ENCODE measurements at places on chromosomes 7 and 10.

- no peak overlapping the region for H3K27ac ChIP-seq
- H3K4me3 ChIP-seq = no peak overlapping the region
- no peak for DNase-seq
- H3K4me1 ChIP-seq = no peaks in the 10 kb centered on the region
- H3K36me3 ChIP-seq = no peaks in the 10 kb centered on the region
These were observed 348.5 kb upstream of the SHH start for GRCh38 chr7:156160811-156161210.

GRCh38 chr10:85927952-85928665, 438.5 kb downstream of the GRID1 start:
- no peaks in the 10 kb centered on the region for H3K4me1 ChIP-seq
- no peak for DNase-seq
- H3K4me3 ChIP-seq = no peak overlapping the region
- no peak overlapping the region for H3K27ac ChIP-seq

- no peak for DNase-seq
- H3K36me3 ChIP-seq = no peaks in the 10 kb centered on the region
- no peak overlapping the region for H3K27ac ChIP-seq
- no peaks in the 10 kb centered on the region for H3K27me3 ChIP-seq
- H3K4me3 ChIP-seq = no peak overlapping the region
These were observed 234.3 kb upstream of the C7orf33 start for GRCh38 chr7:148356303-148356702.

DNA sequence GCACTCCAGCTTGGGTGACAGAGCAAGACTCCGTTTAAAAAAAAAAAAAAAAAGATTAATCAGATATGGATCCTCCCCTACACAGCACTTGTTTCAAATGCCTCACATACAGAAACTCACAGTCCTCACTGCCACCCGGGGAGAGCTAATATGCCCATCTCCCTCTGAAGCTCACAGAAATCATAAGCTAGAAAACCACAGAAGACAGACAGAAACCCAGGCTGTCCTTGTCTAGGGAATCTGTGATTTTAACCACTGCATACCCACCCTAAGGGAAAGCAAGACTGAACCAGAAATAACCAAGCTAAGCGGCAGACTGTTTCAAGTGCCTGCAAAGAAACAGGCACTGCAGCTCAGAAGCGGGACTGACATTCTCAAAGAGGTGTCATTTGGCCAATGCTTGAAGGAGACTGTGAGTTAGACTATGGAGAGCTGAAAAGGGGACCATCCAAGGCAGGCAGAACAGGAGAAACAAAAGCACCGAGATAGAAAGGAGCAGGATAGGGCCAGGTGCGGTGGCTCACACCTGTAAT, 37.6 kb downstream of the SLC37A3 start:
- no peak overlapping the region for H3K4me3 ChIP-seq
- H3K27me3 ChIP-seq = no peaks in the 10 kb centered on the region
- H3K4me1 ChIP-seq = no peaks in the 10 kb centered on the region
- no peak for DNase-seq

- DNase-seq = no peak
- H3K4me1 ChIP-seq = no peaks in the 10 kb centered on the region
- H3K36me3 ChIP-seq = no peaks in the 10 kb centered on the region
- no peak overlapping the region for H3K27ac ChIP-seq
- H3K27me3 ChIP-seq = no peaks in the 10 kb centered on the region
- H3K4me3 ChIP-seq = no peak overlapping the region
These were observed 73.5 kb downstream of the RTKN2 start for GRCh38 chr10:62194924-62195674.

DNA sequence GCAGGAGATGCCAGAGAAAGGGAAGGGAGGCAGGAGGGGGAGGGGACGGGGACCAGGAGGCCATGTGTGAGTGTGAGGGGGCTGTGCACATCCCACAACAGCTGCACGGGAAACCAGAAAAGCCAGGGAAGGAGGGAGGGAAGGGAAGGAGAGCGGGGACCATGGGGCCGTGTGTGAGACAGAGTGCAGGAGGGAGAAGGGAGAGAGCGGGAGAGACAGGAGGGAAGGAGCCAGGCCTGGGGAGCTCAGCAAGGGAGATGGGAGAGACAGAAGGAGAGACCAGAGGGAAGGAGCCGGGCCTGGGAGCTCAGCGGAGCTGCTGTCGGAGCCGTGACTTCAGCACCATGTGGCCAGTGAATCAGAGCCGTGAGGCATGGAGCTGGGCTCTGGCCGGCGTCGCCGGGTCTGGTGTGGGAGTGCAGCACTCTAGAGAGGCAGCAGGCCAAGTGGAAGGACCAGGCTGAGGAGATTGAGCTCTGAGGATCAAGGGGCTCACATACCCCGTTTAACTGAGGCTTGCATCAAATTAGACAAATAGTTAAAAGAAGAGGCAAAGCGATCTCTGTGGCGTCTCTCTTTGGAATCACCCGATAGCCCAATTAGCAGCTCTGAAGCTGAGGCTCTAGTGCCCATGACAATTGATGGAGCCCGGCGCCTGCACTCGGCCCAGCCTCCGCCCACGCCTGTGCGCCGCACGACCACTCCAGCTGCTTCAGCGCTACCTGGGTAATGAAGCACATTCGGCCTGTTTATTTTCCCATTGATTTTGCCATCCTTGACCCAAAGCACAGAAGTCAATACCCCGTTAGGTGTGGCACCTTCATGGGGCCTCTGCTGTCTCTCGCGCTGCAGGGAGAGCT, 150.4 kb downstream of the MAD1L1 start:
- no peaks in the 10 kb centered on the region for H3K4me1 ChIP-seq
- DNase-seq = no peak
- H3K36me3 ChIP-seq = peaks cover 4% of the 10 kb centered on the region
- no peak overlapping the region for H3K4me3 ChIP-seq

DNA sequence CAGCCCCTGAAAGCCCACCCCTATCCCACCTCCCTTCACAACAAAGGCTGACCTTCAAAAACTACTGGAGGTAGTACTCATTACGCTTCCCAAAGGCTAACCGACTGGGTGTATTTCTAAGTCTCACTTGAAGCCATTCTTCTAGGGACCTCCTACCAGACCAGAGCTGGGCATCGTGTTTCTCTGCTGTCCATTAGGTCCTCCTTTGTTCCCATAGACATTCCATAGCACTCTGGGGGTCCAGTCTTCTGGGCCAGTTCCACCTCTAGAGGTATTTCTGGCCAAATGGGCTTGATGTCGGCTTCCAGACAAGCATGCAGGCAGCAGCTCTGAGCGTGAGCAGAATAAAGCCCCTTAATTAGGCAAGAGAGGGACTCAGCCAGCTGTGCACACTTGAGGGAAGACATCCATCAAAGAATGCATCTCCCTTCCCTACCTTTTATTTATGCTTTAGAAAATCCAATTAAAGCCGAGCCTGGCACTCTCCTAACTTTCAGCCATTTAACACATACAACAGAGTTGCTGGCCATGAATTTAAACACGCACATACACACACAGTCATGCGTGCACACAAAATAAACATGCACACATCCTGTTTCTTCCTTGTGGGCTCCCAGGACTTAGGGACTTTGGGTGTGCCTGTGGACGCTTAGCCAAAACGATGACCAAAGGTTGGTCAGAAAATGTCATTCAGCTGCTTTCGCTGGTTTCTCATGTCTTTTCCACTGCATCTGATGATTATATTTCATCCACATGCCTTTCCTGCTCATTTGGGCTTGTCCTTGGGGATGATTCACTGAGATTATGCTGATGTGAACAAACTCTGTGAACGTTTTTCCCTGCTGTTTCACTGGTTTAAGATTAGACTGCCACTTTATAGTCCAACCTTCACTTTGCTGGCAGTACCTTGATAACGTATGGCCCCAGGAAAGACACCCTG, 362.0 kb upstream of the NFE2L3 start:
- no peaks in the 10 kb centered on the region for H3K36me3 ChIP-seq
- H3K27me3 ChIP-seq = no peaks in the 10 kb centered on the region
- H3K27ac ChIP-seq = no peak overlapping the region
- H3K4me3 ChIP-seq = no peak overlapping the region
- no peak for DNase-seq

DNA sequence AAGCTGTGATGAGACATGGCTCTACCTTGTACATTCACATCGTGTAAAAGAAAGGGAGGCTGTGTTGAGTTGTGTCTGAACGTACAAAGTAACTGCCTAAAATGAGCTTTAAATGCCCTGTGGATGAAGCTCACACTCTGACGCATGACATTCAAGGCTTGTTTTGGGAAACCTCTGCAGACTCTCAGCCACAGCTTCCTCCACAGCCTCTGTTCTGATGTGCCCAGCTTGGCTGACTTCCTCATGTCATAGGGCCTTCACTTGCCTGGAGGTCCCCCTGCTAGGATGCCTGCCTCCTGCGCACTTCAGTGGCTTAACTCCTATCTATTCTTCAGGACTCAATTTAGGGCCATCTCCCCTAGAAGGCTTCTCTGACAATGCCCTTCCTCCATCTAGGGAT, 230.0 kb upstream of the HABP2 start:
- no peaks in the 10 kb centered on the region for H3K27me3 ChIP-seq
- no peak for DNase-seq
- H3K27ac ChIP-seq = no peak overlapping the region
- H3K36me3 ChIP-seq = no peaks in the 10 kb centered on the region
- peaks cover 1% of the 10 kb centered on the region for H3K4me1 ChIP-seq
- no peak overlapping the region for H3K4me3 ChIP-seq

DNA sequence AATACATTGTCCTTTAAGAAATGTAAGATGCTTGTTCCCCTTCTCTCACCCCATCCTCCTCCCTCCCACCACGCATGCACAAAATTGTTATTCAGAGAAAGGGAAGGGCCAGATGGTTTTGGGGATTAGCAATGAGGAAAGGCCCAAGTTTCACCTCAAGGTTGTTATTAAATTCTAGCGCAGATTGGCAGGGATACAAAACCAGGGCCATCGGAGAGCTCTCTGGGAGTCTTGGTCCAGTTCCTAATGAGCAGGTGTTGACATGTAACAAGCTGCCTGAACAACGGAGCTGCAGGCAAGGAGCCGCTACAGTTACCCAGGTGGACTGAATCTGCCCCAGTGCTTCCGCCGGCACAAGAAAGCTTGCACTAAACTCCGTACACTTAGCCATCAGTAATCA, 9.7 kb upstream of the ANK3 start:
- H3K4me1 ChIP-seq = no peaks in the 10 kb centered on the region
- no peak overlapping the region for H3K27ac ChIP-seq
- no peak overlapping the region for H3K4me3 ChIP-seq
- no peak for DNase-seq
- no peaks in the 10 kb centered on the region for H3K36me3 ChIP-seq

- H3K4me1 ChIP-seq = no peaks in the 10 kb centered on the region
- no peak overlapping the region for H3K4me3 ChIP-seq
- no peaks in the 10 kb centered on the region for H3K27me3 ChIP-seq
These were observed 137.1 kb downstream of the ZNF365 start for GRCh38 chr10:62511238-62511637.

- peaks cover 9% of the 10 kb centered on the region for H3K4me1 ChIP-seq
- no peak overlapping the region for H3K4me3 ChIP-seq
- no peak overlapping the region for H3K27ac ChIP-seq
- DNase-seq = no peak
These were observed 138.5 kb upstream of the COBL start for GRCh38 chr7:51455086-51455485.

DNA sequence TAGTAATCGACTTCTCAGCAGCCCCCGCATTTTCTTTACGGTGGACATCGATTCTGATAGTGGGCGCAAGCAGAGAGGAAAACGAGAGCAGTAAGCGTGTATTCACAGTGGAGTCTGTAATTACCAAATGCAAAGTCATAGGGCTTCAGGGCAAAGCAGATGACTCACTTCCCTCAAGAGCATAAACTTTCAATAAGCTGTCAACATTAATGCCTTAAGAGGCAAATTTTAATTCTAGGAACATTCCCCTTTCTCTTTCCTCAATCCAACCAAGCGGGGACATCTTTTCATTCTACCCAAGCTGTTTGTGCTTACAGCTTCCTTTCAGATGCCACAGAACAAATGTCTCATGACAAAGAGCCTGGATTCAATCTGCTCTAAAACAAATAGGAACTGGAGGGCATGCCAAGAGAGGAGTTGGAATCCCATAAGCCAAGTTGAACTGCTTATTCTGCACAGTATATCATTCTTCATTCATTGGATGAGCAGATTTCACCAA, 48.6 kb downstream of the MALSU1 start:
- H3K36me3 ChIP-seq = peaks cover 13% of the 10 kb centered on the region
- H3K4me1 ChIP-seq = no peaks in the 10 kb centered on the region
- H3K4me3 ChIP-seq = no peak overlapping the region
- DNase-seq = no peak
- no peaks in the 10 kb centered on the region for H3K27me3 ChIP-seq

- no peak for DNase-seq
- no peaks in the 10 kb centered on the region for H3K36me3 ChIP-seq
- no peaks in the 10 kb centered on the region for H3K27me3 ChIP-seq
- H3K4me1 ChIP-seq = no peaks in the 10 kb centered on the region
- no peak overlapping the region for H3K27ac ChIP-seq
These were observed 118.3 kb downstream of the POU6F2 start for GRCh38 chr7:39095875-39096619.

DNA sequence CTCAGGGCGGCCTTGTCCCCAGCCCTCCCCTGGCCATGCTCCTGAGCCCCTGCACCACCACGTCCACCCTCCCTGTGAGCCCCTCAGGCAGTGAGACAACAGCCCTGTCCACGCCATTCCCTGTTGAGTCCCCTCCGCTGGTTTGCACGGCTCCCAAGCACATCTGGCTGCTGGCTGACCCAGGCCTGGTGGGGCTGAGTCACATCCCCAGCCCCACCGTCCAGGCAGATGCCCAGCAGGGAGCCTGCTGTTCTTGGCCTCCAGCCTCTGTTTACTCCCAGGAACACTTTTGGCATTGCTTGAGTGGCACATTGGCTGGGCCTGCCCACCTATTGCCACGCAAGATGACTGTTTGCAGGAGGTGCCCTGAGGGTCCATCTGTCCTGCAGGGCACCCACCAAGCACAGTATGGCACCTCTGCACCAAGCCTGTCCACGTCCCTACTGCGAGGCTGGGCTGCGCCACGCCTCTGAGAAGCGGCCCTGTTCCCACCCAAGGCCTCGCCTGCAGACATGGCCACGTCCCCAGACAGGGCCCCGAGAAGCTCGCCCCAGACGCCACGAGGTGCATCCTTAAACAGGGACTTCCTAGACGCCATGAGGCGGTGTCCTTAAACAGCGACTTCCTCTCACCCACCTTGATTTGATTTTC, 48.4 kb upstream of the INPP5A start:
- no peak for DNase-seq
- H3K27ac ChIP-seq = no peak overlapping the region
- no peaks in the 10 kb centered on the region for H3K36me3 ChIP-seq
- no peaks in the 10 kb centered on the region for H3K27me3 ChIP-seq
- H3K4me3 ChIP-seq = no peak overlapping the region

GRCh38 chr10:44673245-44673983, 237.7 kb upstream of the TMEM72 start:
- no peak overlapping the region for H3K27ac ChIP-seq
- no peaks in the 10 kb centered on the region for H3K27me3 ChIP-seq
- H3K36me3 ChIP-seq = no peaks in the 10 kb centered on the region
- no peak overlapping the region for H3K4me3 ChIP-seq

DNA sequence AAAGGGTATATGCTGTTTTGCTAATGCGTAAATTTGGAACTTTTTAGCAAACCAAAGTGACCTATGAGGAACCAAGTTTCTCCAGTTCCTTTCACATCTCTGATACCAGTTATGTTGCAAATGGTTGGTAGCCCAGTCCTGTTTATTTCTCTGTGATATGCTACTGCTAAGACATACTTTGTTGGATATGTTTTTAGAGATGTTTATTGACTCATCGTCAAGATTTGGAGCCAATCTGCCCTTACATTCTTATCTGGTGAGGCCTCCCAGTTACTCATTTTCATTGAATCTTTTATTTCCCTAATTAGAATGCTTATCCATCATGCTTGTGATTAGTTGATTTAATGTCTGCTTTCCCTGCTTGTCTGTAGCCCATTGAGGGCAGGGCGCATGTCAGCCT, 58.9 kb downstream of the LRGUK start:
- DNase-seq = no peak
- no peaks in the 10 kb centered on the region for H3K36me3 ChIP-seq
- no peaks in the 10 kb centered on the region for H3K27me3 ChIP-seq
